ENCODE measurements at places on chromosomes 11 and 22.

DNA sequence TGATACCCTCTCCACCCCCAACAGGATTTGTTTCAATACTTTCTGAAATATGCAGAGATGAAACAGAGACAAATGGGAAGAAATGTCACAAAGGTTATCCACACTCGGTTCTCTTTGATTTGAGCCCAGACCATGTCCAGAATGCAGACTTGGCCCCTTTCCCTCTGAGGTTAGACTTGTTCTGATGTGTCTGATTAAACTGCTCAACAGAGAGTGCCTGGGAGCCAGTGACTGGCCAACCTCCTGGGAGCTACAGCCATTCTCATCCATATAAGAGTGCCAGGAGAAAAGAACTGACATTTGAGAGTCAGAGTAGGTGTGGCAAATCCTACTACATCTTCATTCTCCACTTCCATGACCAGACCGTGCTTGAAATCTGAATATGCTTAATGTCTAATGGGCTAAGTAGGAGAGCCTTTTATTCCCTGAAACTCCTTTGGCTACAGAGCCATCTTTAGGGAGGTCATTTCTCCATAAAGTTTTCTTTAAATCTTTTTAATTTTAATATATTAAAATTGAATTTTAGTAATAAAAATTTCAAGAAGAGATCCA lies 201.4 kb downstream of the BLID start:
- DNase-seq, result no peak

GRCh38 chr22:36017651-36018091 lies 11.0 kb downstream of the RBFOX2 start:
- no peak for DNase-seq

DNA sequence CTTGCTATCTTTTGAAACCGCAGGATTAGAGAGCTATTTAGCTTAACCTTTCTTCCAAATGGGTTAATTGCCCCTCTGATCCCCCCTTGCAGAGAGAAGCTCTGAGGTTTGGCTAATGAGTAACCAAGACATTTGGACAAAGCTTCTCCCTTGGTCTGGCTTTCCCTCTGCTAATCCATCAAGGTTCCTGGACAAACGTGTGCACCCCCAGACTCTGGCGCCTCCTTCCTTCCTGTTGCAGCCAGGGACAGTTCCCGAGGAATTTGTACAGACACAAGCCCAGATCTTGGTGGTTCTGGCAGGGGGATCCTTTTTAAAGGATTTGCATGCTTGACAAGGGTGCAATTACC lies 1.6 kb downstream of the KIAA1671 start:
- no peak for DNase-seq

DNA sequence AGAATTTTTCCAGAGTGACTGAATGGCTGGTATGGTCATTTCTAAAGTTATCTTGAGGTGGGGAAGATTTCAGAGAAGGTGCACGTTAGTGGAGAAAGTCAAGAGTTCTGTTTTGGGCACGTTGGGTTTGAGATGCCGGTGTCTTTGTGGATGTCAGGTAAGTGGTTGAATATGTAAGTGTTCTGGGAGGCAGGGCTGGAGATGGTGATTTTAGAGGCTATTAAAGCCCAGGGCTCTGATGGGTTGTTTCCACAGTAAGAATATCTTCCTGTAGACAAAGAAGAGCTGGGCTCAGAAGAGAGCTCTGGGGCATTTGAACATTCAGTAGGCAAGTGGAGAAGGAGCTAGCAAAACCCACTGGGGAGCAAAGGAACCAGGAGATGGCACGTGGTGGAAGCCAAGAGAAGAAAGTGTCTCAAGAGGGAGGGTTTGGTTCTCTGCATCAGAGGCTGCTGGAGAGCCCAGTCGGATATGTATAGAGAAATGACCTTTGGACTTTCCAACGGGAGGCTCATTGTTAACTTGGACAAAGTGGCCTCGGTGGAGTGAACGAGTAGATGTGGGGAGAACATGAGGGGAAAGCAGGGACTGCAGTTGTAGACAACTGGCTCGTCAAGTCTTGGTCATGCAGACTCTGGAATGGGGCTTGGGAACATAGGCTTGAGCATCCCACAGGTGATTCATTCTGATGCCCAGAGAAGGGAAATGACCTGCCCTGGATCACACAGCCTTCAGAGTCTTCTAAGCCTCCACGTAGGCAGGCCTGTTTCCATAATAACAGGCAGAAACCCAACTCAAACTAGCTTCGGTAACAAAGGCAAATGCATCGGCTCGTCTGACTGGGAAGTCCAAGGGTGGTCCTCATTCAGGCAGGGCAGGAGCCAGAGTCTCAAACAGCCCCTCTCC lies 98.4 kb upstream of the PARVA start:
- DNase-seq, result no peak

GRCh38 chr11:102830001-102830727 lies 13.2 kb downstream of the MMP3 start:
- DNase-seq, result no peak

DNA sequence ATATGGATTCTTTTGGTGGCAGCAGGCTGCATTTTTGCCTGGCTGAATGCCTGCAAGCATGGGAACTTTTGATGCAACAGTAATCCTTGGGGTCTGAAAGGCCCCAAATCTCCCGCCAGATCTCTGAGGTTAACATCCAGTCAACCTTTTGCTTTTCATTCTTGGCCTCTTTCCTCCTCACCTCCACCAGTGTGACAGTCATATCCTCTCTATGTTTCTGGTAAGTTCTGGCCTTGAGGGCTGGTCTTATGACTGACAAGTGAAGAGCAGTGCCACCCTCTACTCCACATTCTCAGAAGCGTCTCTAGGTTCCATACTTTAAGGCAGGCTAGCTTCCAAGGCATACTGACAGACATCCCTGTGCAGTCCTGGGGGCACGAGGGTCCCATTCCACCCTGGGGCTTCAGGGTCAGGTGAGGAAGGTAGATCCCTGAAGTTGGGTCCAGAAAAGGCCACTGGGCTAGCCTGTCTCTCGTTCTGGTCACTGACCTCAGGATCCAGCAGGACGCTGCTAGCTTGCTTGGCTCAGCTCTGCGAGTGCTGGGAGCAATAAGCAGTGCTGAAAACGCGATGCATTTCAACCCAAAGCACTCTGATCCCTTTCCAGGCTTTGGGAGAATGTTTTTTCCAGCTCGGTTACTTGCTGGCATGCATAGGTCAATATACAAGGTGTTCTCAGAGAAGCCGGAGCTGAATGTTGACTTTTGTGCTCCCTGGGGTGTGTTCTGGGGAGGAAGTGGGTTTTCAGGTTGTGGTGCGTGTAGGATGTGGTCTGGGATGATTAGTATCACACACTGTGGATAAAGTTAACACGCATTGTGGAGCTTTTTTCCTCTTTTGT lies 75.2 kb downstream of the PTPRJ start:
- no peak for DNase-seq

GRCh38 chr11:46776878-46777277 lies 57.9 kb downstream of the F2 start:
- DNase-seq, result no peak

- peak; percentile 82 for DNase-seq
Measured at GRCh38 chr11:10592331-10592730, 23.9 kb upstream of the LYVE1 start.

DNA sequence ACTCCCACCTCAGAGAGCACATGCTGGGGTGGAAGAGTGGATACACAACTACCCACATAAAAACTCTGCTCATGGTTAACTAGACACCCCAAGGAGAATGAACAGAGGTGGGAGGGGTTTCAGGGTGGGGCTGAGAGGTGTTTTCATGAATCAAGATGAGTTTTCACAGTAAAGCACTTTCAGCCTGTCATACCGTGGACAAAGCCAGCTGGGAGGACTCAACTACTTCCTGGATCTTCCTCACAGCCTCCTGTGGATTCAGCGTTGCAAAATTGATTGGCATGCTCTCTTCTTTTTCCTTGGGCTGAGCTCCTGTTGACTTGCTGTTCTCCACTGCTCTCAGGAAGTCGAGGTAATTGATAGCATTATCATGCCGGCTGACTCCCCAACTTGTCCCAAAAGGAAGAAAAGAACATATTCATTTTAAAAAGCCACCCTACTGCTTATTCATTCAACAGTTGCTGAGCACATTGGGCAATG lies 168.5 kb downstream of the MPPED1 start:
- DNase-seq, result no peak

DNA sequence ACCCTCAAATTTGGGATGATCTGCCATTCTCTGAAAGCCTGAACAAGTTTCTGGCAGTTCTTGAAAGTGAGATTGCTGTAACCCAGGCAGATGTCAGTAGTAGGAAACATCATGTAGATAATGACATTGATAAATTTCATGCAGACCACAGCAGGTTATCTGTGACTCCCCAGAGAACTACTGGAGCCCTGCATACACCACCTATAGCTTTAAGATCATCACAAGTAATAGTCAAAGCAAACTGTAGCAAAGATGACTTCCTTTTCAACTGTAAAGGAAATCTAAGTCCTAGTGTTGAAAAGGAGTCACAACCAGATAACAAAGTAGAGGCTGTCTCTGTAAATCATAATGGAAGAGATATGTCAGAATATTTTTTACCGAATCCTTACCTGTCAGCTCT lies 31.0 kb downstream of the DDIAS start:
- no peak for DNase-seq

DNA sequence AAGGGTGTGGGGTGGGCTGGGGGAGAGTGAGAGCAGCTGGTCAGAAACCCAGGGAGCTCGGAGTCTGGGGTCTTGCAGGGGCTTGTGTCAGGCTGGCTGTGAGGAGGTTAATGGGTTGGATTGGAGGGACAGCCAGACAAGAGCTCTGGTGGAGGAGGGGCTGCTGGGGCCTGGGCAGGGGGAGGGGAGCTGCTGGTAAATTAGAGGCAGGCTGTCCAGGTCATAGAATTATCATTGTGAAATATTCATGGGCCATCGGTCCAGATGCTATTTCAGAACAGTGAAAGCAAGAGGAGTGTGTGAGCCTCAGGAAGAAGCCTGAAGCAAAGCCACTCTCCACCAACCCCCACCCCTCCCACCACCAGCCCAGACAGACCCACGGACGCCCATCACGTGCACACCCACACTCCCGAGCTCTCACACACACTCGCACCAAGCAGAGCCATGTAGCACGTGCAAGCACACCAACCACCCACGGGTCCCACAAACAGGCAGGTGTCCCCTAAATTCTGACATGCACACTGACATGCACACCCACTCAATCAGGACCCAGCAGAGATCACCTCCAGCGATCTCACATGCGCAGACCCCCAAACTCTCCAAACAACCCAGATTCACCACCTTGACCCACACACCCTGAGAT lies 18.8 kb downstream of the RTN4RL2 start:
- DNase-seq, result no peak
